Lower leg skin (tissue), 4 donors: ENCODE measurements at places on chromosomes 4 and X. TPM values are rescaled to one million over a fixed set of nuclear protein-coding genes. Genes with fewer than 3 reads are reported as not detected.

Gene RNF150
- 2.7 TPM for total RNA-seq

Gene GAGE13
- not detected for total RNA-seq

Gene EGFL6
- total RNA-seq, result 0.32 TPM

Gene NAA11
- not detected for total RNA-seq

Gene FAM47A
- not detected for total RNA-seq

Gene PAGE2
- total RNA-seq, result not detected

Gene IL9R
- total RNA-seq, result not detected

Gene TLR8
- 0.08 TPM for total RNA-seq

Gene CPLX1
- 0.12 TPM for total RNA-seq

Gene NFKB1
- 42.5 TPM for total RNA-seq

Gene ZIC3
- total RNA-seq, result not detected

Gene CXorf65
- total RNA-seq, result not detected

Gene CCDC120
- 36.6 TPM for total RNA-seq

Gene TRIML2
- not detected for total RNA-seq

Gene SYP
- 2.5 TPM for total RNA-seq

Gene AADAT
- total RNA-seq, result 0.38 TPM

Gene EFHC2
- 6.9 TPM for total RNA-seq

Gene SPANXN4
- not detected for total RNA-seq

Gene CDS1
- total RNA-seq, result 35.8 TPM

Gene TRIM61
- total RNA-seq, result not detected

Gene SLITRK4
- 3.6 TPM for total RNA-seq

Gene ABLIM2
- 29.8 TPM for total RNA-seq

Gene SPOCK3
- not detected for total RNA-seq

Gene RAB9B
- total RNA-seq, result 0.25 TPM

Gene TMEM35A
- 0.17 TPM for total RNA-seq

Gene TASL
- total RNA-seq, result 0.64 TPM

Gene MTMR8
- 6.7 TPM for total RNA-seq

Gene MGST2
- 83.1 TPM for total RNA-seq

Gene MAGEB17
- not detected for total RNA-seq

Gene FGD1
- total RNA-seq, result 6.7 TPM

Gene PLP2
- total RNA-seq, result 126 TPM

Gene CSAG3
- not detected for total RNA-seq

Gene CT45A5
- total RNA-seq, result not detected

Gene CFI
- 1.1 TPM for total RNA-seq

Gene TAF7L
- 1.5 TPM for total RNA-seq

Gene SPARCL1
- 80.8 TPM for total RNA-seq

Gene VCX3A
- total RNA-seq, result not detected

Gene RXFP1
- total RNA-seq, result not detected

Gene GPR119
- total RNA-seq, result not detected

Gene CHST7
- total RNA-seq, result 36.4 TPM

Gene XAGE1A
- total RNA-seq, result 0.76 TPM
